ENCODE measurements at places on chromosomes 7 and 10.

GRCh38 chr7:40436710-40437109 is 301.9 kb downstream of the SUGCT start:
- no peak for DNase-seq

GRCh38 chr10:129548600-129548999 is 81.6 kb downstream of the MGMT start:
- DNase-seq, result no peak

- no peak for DNase-seq
Observed at GRCh38 chr7:94393246-94394108, 1.2 kb upstream of the COL1A2 start.

DNA sequence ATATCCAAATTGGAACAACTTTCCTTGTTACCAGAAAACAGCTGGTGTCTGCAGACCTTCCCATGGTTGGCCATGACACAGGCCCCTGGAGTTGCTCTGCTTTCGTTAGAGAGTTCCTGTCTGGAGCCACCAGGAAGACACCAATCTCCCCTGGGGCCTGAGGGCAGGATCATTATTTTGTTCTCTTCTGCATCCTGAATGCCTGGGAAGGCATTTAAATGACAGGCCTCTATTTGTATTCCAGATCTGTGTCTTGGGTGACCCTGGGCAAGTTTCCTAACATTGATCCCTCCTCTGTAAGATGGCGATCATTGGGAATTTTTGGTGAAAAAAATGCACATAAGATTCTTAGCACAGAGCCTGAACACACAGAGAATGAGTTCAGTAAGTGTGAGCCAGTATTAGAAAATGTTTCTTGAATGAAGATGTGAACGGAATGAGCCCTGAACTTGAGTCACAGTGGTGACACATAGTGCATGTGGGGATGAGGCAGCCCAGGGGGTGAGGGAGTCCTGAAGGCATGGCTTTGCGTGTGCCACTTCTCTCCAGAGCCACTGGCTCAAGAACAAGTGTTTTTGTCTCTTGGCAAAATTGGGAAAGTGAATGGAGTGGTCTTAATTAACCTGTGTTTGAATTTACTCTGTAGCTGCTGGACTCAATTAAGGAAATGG is 28.4 kb downstream of the BMPER start:
- no peak for DNase-seq

DNA sequence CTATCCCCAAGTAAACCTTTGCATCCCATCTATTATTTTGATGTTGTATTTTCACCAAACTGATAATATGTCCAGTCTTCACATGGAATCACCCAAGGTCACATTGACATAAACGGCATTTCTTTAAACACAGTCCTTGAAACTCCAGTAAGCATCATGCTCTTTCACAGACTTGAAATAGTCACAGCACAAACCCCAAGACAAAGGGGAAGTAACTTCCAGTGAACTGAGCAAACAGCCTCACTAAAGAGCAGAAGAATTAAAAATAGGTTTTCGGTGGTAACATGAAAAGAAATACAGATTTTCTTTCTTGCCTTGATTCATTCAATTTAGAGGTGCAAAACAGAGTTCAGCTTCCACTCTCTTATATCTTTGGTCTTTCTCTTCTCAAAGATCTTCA is 253.7 kb downstream of the SFMBT2 start:
- DNase-seq, result no peak

DNA sequence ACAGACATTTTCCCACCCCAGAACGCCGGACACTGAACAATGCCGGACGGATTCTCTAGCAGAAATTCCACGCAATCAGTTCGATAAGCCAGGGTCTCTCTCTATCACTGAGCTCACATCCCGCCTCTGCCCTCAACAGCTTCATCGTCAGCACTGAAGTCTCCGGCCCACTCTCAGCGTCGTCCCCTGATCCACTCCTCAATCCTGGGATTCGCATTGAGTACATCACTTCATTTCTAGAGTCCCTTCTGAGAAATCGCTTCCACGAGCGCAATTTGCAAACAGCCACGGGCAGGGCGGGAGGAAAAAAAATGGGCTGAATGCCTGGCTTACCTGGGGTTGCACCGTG is 365 bp downstream of the YME1L1 start:
- DNase-seq, result no peak

- DNase-seq, result no peak
Observed at GRCh38 chr10:118993214-118993613, 36.3 kb upstream of the NANOS1 start.

DNA sequence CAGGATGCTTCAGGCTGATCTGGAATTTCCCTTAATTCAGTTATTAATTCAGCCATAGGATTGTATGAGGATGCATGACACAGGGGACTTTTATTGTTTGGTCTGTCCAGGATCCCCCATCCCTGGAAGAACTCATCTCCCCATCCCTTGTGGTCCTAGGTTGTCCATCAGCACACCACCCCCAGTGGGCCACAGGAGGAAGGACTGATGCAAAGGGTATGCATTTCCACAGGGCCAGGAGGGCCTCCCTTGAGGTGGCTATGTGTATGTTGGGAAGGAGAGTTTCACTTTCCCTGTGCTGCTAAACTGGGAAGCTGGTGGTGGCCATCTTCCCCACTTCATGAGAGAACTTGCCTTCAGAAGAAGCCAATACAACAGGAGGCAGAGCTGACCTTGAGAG is 44.6 kb upstream of the GRB10 start:
- DNase-seq, result no peak

- no peak for DNase-seq
Observed at GRCh38 chr7:47833211-47833610, 115.1 kb downstream of the PKD1L1 start.

DNA sequence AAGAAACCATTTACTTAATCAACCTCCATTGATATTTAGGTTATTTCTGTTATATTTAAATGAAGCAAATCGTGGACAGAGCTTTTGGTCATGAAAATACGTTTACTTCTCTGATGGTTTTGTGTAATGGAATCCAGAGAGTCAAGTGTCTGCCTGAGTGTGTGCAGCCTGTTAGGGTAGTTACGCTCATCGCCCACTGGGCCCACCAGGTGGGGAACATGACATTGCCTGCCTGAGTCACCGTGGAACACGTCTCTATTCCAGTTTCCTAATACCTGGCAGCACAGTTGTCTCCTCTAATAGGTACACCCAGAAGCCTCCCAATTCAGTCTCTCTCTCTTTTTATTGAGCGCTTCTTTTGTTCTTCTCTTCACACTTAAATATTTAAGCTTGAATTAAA is 91.0 kb downstream of the ADCY1 start:
- no peak for DNase-seq

DNA sequence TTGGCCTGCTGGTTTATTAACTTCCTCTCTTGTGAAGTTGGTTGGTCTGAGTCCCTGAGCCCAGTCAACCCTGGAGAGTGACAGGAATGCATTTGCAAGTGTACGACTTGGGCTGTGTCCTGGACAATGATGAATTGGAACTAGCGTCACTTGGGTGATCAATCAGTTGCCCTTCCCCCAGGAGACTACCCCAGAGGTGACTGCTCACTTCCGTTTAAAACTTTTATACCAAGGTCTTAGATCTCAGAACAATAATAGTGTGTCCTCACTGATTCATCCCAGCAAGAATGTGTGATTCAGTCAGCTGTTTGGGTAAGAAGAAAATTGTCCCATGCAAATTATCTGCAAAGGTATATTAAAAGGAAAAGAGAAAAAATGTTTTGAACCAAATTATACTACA is 102.9 kb upstream of the ARMC3 start:
- no peak for DNase-seq

GRCh38 chr10:121886997-121887622 is 40.7 kb downstream of the ATE1 start:
- peak; percentile 1 for DNase-seq

GRCh38 chr7:55308186-55308929 is 56.8 kb upstream of the LANCL2 start:
- DNase-seq, result no peak

DNA sequence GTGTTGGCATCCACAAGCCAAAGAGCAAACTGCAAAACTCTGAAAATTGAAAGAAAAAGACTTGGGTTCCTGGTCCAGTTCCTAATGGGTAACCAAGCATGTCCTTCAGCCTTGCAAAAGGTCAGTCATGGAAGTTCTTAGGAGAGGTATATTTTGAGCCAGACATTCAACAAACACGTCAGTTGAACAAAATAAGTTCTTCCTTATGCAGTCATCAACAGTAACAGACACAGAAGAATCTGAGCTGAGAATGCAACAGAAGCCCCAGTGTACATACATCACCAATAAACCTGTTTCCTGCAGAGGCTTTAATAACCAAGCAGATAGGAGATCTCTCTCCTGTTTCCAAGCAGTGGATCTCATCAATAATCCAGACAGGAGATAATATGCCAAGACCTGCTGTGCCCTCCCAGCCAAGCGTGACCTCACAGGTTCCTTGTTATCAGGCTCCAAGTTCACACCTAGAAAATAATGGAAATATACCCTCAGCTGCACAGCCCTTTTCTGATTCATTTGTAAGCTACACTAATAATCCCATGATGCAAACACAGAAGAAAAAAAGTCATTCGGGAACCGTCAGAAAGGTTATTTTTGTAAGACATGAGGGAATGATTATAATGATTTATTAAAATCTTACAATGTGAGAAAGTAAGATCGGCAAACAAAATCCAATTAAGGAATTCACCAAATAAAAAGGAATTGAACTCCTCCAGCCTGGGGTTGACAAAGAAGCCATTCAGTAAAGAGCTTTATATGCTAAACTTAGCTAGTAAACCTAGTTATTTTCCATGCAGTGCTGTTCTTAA is 90.7 kb downstream of the DGKI start:
- DNase-seq, result no peak

GRCh38 chr10:112026438-112026837 is 157.1 kb downstream of the GPAM start:
- no peak for DNase-seq

- no peak for DNase-seq
Observed at GRCh38 chr10:55058800-55059199, 257.8 kb upstream of the PCDH15 start.

GRCh38 chr7:47226696-47227095 is 355.2 kb downstream of the TNS3 start:
- no peak for DNase-seq

DNA sequence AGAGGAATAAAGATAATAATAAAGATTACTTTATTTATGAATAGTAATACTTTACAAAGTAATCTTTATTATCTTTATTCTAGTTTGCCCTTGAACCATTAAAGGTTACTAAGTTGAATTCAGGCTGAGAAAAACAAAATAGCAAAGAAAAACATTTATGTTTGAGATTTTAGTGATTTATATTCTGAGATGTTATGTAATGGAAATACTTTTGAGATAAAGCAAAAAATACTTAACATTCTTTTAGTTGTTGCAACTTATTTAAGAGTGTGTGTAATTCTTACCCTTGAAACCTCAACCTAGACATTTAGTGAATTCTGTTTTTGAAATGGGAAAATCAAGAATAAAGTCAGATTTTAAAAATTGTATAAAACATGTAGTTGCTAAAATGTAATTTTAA is 40.0 kb downstream of the MINPP1 start:
- DNase-seq, result no peak

DNA sequence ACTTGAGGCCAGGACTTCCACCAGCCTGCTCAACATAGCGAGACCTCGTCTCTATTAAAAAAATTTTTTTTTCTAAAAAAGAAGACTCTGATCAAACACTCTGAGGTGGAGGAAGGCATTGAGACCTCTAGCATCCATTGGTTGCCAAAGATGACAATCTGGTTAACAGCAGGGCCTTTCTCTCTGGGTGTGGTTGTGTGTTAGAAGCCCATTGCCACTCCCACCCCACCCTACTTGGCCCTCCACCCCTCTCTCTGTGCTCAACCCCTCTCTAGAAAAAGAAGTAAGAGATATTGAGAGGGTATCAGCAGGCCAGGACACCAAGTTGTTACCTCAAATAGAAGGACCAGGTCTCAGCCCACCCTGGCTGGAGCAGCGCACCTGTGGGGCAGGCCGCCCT is 57.4 kb upstream of the MXI1 start:
- DNase-seq, result no peak

- DNase-seq, result no peak
Observed at GRCh38 chr7:131370523-131370968, 42.9 kb downstream of the MKLN1 start.

- no peak for DNase-seq
Observed at GRCh38 chr7:13731643-13732042, 257.8 kb downstream of the ETV1 start.

- no peak for DNase-seq
Observed at GRCh38 chr7:48097521-48098231, 8.6 kb downstream of the UPP1 start.

All from stimulated activated CD8-positive, alpha-beta memory T cell treated with anti-CD3 and anti-CD28 coated beads, Interleukin-7, amount 100 ng/mL, for 4 hours (primary cell).